ENCODE measurements at places on chromosomes 2 and 18.

- DNase-seq = no peak
Measured at GRCh38 chr2:185384822-185385560, 353.6 kb upstream of the FSIP2 start.

GRCh38 chr2:198115201-198115600 lies 310.8 kb downstream of the PLCL1 start:
- DNase-seq = no peak

DNA sequence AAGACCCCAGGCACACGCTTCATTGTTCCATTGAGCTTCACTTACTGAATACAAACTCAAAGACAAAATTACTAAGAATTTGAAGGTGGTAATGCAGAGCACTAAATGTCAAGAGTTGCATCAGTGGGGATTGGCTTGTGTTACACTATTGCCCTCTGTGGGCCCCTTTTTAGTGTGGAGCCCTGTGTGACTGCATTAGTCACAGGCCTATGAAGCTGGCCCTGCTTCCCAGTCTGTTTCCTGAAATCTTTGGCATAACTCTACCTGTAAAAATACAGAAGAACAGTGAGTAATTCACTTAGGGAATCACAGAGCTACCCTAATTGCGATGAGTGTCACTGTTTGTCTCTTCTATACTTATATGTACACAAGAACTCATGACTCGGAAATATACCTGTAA lies 40.0 kb upstream of the STPG4 start:
- no peak for DNase-seq

GRCh38 chr2:217935235-217935879 lies 67.4 kb downstream of the TNS1 start:
- DNase-seq = no peak

GRCh38 chr2:234003972-234004617 lies 46.4 kb upstream of the SPP2 start:
- DNase-seq = peak; percentile 85
